NCI-H1436 treated with DMSO at 0.1 percent for 48 hours (cell line): ENCODE measurements at places on chromosomes 3 and 15.

- no peak for DNase-seq
Observed at GRCh38 chr3:142244056-142244455, 18.7 kb upstream of the GK5 start.

DNA sequence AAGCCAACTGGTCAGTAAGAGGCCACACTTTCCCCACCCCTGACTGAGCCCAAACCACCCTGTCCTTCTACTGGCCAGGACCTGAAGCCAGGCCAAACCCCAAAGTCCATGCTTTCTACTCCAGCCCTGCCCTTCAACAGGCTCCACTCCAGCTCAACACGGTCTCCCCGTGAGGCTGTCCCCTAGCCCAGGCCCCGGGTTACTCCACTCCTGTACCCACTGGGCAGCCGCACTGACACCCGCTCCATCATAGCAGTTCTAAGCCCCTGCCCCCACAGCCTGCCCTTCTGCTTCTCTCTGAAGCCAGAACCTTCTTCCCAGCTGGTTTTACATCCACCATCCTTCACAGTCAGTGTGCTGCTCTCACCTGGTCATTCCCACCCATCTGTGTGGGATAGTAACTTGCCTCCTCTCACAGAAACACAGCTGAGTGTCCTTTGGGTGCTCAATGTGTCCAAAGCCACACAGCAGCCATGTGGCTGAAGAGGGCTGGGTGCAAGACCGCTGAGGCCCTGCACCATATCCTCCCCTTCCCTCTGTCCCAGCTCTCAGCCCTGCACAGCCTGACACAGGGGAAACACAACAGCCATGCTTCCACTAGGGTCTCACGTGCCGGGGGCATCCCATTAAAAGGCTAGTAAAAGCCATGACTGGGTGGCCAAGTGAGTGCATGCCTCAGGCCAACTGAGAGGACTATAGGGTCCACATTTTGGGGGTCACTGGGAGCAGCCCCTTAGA is 38.1 kb downstream of the TLE3 start:
- no peak for DNase-seq

DNA sequence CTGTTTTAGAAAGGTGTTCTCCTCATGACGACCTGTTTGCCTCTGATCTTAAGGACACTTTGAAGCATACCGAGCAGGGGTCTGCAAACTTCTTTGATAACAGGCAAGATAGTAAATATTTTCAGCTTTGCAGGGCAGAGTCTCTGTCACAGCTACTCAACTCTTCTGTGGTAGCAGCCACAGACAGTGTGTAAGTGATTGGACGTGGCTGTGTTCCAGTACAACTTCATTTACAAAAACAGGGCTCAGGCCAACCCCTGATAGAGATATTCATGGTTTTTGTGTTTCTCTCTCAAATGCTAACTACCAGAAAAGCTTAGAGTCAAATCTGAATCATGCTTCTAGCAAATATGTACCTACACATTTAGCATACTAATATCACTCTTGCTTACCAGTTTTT is 51.5 kb downstream of the TGFBR2 start:
- no peak for DNase-seq

DNA sequence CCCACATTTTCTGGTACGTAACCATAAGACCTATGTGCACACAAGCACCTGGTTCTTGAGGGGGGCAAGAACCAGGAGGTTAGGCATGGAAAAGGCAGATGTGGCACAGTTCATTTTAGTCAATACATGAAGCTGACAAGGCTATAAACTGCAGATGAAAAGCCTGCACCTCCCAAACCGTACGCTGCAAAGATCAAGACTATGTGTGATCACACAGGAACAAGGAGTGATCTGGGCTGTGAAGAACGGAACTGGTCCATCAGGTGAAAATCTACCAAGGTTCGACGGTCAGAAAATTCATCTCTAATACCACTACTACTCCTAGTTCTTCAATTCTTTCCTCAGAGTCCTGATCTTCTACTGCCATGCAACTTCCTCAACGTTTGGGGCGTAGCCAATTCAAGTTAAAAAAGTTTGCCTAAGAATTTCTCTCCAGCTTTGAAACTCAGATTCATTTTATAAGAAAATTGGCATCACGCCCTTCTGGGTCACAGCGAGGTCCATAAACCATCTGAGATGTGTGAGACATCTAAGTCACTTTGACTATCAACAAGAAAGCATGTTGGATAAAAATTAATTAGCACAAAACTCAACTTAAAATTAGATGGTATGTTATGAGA is 41.9 kb downstream of the PLD1 start:
- DNase-seq, result no peak

GRCh38 chr3:179446501-179446900 is 4.8 kb downstream of the GNB4 start:
- DNase-seq, result no peak

DNA sequence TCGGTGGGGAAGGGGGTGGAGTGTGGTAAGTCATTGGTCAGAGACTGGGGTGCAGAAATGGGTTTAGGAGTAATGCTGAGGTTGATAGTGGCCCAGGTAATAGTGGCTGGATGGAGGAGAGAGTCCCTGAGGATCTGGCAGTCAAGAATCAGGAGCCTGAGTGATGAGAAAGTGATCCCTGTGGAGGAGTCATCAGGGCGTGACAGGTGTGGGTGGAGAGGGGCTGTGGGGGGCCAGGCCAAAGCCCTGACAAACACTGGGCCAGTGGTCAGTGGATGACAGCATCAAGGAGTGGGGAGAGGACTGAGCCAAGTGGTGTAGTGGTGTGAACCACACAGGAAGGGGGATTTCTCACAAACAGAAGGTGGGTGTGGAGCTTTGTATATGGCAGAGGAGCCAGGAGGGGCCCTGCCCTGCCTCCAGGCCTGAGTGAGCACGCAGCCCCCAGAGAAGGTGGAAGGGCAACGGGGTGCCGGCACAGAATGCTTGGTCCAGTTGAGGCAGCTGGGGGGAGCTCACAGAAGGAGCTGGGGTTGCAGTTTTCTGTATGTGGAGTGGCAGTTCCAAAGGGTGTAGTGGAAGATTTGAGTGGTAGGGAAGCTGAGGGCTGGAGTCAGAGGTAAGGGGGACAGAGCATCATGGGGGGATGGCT is 77.1 kb downstream of the SPSB4 start:
- no peak for DNase-seq

DNA sequence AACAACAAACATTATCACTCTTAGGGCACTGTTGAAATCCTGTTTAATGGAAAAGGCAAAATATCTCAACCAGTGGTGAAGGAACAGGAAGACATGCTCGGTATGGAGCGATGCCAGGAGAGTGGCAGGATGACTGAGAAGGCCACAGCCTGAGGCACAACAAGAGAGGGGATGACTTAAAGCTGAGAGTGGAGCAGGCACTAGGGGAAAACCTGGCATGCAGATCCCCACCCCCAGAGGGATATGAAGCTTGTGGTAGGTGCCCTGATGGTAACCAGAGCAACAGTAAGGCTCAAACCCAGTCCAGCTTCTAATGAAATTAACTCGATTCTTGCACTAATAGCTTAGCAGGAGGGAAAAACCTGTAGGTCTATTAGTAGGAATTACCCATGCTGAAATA is 40.4 kb downstream of the LYSMD4 start:
- DNase-seq, result no peak
